ENCODE measurements at places on chromosomes 3 and 15. TPM values are rescaled to one million over a fixed set of nuclear protein-coding genes. Genes with fewer than 3 reads are reported as not detected.

DNA sequence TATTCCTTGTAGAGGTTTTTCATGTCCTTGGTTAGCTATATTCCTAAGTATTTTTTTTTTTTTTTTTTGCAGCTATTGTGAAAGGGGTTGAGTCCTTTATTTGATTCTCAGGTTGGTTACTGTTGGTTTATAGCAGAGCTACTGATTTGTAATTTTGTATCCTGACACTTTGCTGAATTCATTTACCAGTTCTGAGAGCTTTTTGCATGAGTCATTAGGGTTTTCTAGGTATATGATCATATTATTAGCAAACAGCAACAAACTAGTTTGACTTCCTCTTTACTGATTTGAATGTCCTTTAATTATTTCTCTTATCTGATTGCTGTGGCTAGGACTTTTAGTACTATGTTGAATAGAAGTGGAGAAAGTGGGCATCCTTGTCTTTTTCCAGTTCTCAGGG, 737.4 kb downstream of the ZNF385D start:
- no peak overlapping the region for H3K27ac ChIP-seq
- DNase-seq, result no peak
- H3K4me1 ChIP-seq, result no peaks in the 10 kb centered on the region
- no peaks in the 10 kb centered on the region for H3K27me3 ChIP-seq
- no peak overlapping the region for H3K4me3 ChIP-seq

Gene IQCF5
- not detected for total RNA-seq

DNA sequence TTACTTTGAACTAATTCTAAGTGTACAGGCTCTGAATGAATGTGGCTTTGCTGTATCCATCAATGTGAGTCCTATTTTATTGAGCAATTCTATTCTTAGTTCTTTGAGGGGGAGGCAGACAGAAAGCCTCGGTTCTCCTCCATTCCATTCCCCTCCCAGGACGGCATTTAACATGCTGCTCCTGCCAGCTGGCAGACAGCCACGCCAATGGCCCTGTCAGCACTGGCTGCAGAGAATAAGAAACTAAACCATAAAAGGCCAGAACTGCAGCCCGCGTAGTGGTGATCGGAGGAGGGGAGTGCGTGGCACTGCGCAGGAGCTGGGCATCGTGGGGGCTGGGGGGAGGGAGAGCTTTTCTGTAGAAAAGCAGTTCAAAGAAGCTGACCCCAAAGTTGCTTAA, 76.0 kb upstream of the HACD2 start:
- H3K27ac ChIP-seq, result peak overlapping the region; percentile 43
- H3K36me3 ChIP-seq, result no peaks in the 10 kb centered on the region
- no peaks in the 10 kb centered on the region for H3K27me3 ChIP-seq

GRCh38 chr15:65857718-65858402, 11.4 kb upstream of the RAB11A start:
- H3K27me3 ChIP-seq, result no peaks in the 10 kb centered on the region
- H3K27ac ChIP-seq, result no peak overlapping the region
- H3K4me3 ChIP-seq, result no peak overlapping the region
- no peaks in the 10 kb centered on the region for H3K4me1 ChIP-seq
- DNase-seq, result no peak
- H3K36me3 ChIP-seq, result no peaks in the 10 kb centered on the region

Gene CLDN1
- total RNA-seq, result 2.2 TPM

Gene IGSF11
- 0.22 TPM for total RNA-seq

DNA sequence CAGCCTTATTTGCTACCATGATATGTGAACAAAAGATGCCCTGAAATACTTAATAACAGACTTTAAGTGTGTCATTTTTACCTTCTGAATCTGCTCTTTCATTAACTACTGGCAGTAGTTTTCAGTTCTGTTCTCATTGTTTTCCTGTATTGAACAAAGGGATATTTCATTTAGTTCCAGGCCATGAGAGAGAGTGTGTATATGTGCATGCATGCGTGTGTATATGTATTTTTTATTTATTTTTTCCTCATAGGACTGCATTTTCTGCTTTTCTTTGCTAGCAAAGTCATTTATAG, 46.8 kb upstream of the CRTC3 start:
- peaks cover 33% of the 10 kb centered on the region for H3K36me3 ChIP-seq
- DNase-seq, result no peak
- no peak overlapping the region for H3K27ac ChIP-seq
- H3K27me3 ChIP-seq, result no peaks in the 10 kb centered on the region
